Activated T-cell treated with anti-CD3 and anti-CD28 coated beads for 48 hours (primary cell): ENCODE measurements at places on chromosomes 13 and 19.

DNA sequence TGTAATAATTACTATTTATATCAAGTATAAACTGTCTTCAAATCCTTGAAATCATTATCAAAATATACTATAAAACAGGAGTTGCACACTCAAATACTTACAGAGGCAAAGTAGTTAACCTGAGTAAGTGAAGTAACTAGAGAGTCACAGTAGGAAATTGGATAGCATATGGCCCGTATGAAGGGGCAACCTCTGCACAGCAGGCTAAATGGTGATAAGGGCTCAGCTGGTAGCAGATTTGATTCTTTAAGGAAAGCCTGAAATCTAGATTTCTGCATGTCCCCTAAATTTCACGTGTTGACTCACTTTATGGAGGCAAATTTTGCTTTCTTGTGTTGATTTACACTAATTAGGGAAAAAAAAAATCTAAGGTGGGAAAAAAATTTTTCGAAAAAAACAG is 46.4 kb downstream of the STOML3 start:
- no peak for DNase-seq

- no peak for DNase-seq
Measured at GRCh38 chr13:43026262-43026661, 2.9 kb downstream of the DNAJC15 start.

- no peak for DNase-seq
Measured at GRCh38 chr13:91304741-91305140, 42.7 kb upstream of the MIR17HG start.

DNA sequence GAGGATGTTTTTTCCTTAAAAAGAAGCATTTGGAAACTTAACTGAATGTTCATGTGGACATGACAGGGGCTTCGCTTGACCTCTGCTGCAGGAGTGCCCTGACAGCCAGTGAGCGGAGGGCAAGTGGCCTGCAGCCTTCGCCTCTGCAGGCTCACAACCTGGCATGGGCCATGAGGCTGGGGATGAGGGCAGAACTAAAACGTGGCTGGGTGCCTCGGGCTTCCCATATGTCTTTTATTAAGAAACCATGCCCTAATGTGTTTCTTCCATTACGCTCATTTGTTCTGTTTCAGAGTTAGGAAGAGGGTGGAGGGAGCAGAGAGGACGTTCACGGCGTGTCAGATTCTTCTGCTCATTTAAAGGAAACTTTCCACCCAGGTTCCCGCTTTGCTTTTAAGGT is 2.9 kb downstream of the ARHGEF7 start:
- no peak for DNase-seq

GRCh38 chr13:80199585-80200292 is 141.2 kb downstream of the SPRY2 start:
- no peak for DNase-seq

DNA sequence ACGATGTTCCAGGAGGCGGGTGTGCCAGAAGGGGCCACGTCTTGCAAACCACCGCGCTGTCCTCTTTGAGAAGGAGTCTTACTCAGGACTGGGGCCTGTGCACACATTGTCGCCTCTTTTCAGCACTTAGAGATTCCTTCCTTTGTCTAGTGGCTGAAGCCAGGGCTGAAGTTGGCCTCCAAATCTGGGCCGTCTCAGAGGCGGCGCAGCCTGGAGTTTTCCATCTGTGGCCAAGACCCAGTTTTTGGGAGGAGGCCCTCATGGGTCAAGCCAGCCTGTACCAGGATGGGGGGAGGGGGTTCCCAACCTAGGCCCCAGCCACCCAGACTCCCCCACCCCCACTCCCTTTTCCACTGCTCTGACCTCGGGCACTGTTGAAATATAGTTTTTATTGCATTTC is 11.8 kb downstream of the ANO8 start:
- no peak for DNase-seq

- no peak for DNase-seq
Measured at GRCh38 chr13:21022056-21022979, 39.1 kb downstream of the LATS2 start.

DNA sequence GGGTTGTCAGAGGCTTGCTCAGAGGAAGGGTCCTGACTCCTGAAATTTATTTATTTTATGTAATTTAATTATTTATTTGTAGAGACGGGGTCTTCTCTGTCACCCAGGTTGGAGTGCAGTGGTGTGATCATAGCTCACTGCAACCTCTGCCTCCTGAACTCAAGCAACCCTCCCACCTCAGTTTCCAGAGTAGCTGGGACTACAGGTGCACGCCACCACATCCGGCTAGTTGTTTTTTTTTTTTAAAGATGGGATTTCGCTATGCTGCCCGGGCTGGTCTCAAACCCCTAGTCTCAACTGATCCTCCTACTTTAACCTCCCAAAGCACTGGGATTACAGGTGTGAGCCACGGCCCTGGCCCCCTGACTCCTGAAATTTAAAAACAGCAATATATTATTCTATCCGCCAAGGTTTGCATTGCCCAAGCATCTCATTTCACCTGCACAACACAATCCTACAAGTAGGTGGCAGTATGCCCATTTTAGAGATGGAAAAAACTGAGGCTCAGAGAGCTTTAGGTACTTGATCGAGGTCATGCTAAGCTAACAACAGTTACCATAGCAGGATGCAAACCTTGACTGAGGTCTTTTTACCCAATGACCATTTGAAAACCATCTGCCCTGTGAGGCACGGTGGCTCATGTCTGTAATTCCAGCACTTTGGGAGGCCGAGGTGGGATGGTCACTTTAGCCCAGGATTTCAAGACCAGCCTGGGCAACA is 18.1 kb downstream of the ARHGEF18 start:
- DNase-seq: no peak

- DNase-seq: peak; percentile 29
Measured at GRCh38 chr13:32314271-32315237, 609 bp downstream of the ZAR1L start.

DNA sequence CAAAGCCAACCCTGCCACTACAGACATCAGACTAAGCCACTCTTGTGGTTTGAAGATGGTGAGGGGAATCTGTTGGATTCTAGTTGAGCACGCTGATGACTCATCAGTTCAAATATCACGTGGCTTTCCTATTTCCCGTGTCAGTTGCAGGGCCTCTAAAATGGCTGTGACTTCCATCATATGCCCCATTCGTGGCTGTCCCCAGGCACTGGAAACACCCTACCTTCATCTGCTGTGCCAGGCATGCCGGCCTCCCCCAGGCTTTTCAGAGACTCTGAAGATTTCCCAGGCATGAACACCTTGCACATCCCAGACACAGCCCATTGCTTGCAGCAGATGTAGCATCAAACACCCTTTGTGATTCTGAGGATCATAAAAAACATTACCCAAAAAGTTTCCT is 659.9 kb downstream of the UQCRFS1 start:
- DNase-seq: peak; percentile 0

GRCh38 chr13:51495316-51495715 is 42.5 kb upstream of the INTS6 start:
- DNase-seq: no peak

DNA sequence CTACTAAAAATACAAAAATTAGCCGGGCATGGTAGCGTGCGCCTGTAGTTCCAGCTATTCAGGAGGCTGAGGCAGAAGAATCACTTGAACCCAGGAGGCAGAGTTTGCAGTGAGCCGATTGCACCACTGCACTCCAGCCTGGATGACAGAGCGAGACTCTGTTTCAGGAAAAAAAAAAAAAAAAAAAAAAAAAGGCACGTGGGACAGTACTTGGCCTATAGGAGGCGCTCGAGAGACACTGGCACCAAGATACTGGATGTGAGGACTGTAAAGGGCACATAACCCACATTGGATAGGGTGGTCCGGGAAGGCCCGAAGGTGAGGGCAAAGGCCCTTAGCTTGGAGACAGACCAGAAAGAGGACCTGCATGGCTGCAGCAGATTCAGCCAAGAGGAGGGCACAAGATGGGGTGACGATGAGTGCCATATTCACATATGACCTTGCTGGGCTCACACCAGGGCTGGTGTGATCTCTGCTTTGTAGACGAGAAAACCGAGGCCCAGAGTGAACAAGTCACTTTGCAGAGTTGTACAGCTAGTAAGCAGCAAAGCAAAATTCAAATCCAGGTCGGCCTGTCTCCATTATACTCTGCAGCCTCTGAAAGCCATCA is 89.4 kb downstream of the DPF1 start:
- peak; percentile 19 for DNase-seq

- no peak for DNase-seq
Measured at GRCh38 chr13:38735665-38736440, 49.0 kb downstream of the FREM2 start.
